ENCODE measurements at places on chromosomes 4 and X.
A peak's percentile ranks its signal among the peaks of the same experiment; 100 is the strongest.

- DNase-seq = no peak
Observed at GRCh38 chr4:102563000-102563399, 61.8 kb downstream of the NFKB1 start.

GRCh38 chr4:152684587-152684986 is 4.8 kb upstream of the TMEM154 start:
- DNase-seq = no peak

GRCh38 chr4:41257257-41257901 is 651 bp downstream of the UCHL1 start:
- peak; percentile 17 for DNase-seq

GRCh38 chr4:3192188-3192587 is 56.8 kb upstream of the MSANTD1 start:
- DNase-seq = no peak

DNA sequence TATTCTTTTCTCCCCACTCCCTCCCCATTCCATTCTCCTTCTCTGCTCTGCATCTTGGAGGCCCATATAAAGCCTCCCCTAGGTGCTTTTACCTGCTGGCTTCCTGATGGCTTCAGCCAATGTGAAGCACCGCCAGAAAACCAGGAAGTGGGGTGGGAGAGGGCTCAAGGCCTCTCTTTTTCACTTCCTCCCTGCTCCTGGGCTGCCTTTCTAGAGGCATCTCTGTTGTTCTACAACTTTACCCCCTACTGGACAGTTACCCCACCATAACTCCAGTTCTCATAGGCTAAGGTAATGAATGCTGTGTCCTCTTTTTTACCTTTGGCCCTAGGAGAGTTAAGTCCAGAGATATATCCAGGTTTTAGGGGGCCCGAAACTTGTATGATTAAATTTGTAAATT is 62.4 kb upstream of the PPARGC1A start:
- no peak for DNase-seq

GRCh38 chr4:93828995-93829819 is 654 bp downstream of the ATOH1 start:
- DNase-seq = no peak

DNA sequence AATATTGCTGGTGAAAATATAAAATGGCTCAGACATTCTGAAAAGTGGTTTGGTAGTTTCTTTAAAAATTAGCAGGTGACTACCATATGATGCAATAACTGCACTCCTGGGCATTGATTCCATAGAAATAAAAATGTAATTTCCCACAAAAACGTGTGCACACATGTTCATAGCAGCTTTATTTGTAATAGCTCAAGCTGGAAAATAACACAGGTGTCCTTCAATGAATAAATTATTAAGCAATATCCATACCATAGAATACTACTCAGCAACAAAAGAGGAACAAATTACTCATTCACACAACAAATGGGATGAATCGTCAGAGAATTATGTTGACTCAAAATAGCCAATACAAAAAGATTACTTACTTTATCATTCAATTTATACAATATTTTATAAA is 893.7 kb upstream of the SLIT2 start:
- no peak for DNase-seq

- DNase-seq = no peak
Observed at GRCh38 chrX:71650333-71650969, 16.9 kb upstream of the LOC101059915 start.

- DNase-seq = no peak
Observed at GRCh38 chr4:40183615-40184411, 13.0 kb upstream of the RHOH start.

GRCh38 chrX:53153581-53153980 is 59.6 kb downstream of the KANTR start:
- no peak for DNase-seq

GRCh38 chr4:7075962-7076695 is 8.3 kb upstream of the GRPEL1 start:
- no peak for DNase-seq

DNA sequence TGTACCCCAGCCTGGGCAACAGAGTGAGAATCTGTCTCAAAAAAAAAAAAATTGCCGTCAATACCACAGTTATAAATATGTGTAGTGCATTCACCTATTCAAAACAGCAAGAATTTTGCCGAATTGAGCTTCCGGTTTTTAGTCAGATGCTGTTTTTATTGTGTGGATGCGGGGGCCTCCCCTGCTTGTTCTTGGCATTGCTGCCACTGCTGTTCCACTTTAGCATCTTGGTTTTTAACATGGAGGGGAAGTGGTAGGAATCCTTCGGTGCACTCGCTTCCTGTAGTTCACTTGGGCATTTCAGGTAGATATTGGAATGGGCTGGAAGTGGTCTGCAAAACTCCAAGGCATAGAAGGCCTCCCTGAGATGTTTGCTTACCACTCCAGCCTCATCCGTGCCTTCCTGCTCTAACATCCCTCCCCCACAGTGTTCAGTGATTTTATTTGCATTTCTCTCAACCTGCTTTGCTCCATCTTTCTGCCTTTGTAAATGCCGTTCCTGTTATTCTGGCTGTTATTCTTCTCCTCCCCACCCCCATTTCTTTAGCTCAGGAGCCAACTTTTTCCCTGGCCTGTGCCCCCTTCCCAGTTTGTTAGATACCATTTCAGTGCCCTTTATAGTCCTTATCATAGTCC is 25.5 kb downstream of the MOB1B start:
- DNase-seq = no peak

DNA sequence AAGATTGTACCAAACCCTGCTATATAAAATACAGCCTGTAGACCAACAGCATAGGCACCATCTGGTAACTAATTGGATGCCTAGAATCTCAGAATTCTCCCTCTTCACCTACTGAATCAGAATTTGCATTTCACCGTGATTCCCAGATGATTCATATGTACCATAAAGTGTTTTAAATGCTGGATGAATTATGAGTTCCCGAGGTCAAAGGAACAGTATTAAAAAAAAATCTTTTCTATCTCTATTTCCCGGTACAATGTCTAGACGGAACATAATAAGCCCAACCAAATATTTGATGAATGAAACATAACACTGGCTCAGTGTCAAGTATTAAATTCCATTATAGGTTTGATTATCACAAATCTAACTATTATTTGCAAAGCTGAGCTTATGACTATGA is 280.0 kb downstream of the ANKRD50 start:
- DNase-seq = no peak

DNA sequence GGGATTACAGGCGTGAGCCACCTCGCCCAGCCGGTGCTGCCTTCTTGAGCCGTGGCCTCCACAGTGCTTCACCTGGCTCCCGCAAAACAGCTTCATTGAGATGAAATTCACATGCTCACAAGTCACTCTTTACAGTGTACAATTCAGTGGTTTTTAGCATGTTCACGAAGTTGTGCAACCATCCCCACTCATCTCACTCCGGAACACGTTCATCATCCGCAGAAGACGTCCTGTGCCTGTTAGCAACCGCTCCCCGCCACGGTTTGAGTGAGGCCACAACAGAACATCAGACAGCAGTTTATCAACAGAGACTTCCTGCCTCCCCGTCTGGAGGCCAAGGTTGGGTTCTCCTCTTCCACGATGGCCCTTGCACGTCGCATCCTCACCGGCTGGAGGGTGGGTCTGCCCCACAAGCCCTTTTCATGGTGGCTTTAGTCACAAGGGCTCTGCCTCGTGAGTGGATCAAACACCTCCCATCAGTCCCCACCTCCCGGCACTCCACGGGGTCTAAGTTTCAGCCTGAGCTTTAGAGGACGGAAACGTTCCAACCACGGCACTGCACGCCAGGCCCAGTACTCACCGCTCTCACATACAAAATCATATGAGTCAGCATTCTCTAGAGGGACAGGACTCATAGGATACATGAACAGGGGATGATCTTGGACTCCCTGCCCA is 29.6 kb upstream of the SPON2 start:
- no peak for DNase-seq

GRCh38 chr4:76310683-76311082 is 4.2 kb downstream of the STBD1 start:
- no peak for DNase-seq

GRCh38 chrX:7085879-7086278 is 61.6 kb upstream of the STS start:
- DNase-seq = no peak

GRCh38 chr4:94352163-94352562 is 9.5 kb upstream of the HPGDS start:
- no peak for DNase-seq

- DNase-seq = no peak
Observed at GRCh38 chrX:30821116-30821515, 67.9 kb downstream of the TAB3 start.

GRCh38 chrX:77977518-77977917 is 8.1 kb upstream of the PGAM4 start:
- no peak for DNase-seq

DNA sequence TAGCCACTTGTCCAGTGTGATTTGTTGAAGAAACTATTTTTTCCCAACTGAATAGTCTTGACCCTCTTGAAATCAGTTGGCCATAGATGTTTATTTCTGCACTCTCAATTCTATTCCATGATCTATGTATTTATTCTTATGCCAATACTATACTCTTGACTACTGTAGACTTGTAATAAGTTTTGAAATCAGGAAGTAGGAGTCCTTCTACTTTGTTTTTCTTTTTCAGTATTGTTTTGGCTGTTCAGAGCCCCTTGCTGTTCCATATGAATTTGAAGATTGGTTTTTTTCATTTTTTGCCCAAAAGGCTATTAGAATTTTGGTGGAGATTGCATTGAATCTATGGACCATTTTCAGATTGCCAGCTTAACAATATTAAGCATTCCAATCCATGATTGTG is 10.2 kb downstream of the SAP30 start:
- no peak for DNase-seq

DNA sequence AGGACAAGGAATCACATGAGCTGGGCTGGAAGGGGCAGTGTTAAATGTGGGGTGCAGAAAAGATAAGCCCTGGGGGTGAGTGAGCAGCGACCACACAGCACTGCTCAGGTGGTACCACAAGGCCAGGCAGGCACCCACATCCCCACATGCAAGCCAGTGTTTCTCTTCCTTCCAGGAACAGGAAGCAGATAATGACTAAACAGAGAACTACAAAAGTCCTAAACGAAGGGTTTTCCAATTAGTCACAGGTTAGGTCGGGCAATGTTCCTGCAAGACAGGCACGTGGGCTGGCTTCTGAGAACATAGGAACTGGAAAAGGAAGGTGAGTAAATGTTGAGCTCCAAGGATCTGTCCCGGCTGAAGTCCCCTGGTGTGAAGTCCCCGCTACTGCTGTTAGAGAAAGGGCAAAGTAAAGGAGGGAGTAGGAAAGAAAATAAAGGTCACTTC is 19.5 kb downstream of the RELL1 start:
- no peak for DNase-seq

DNA sequence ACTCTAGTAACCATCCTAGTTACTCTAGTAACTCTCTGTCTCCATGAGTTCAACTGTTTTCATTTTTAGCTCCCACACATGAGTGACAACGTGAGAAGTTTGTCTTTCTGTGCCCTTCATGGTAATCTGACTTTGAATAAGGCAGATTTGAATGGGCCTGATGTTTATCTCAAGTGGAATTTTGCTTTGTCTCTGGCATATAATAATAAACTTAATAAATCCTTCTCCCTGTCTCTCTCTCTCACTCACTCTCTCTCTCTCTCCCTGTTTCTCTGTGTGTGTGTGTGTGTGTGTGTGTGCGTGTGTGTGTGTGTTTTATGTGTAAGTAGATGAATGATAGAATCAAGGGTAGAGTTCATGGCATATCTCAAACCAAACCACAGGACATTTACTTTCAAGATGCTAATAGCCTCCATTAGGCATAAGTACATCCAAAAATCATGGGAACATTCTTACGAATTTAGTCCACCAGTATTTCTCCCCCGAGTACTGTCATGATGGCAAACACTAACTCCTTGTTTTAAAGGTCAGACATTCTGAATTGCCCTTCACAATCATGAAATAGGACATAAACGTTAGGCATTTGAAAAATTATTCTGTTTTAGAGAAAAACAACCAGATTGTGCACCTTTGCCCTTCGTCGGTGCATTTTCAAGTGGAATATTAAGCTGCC is 193.1 kb downstream of the SPATA18 start:
- no peak for DNase-seq

DNA sequence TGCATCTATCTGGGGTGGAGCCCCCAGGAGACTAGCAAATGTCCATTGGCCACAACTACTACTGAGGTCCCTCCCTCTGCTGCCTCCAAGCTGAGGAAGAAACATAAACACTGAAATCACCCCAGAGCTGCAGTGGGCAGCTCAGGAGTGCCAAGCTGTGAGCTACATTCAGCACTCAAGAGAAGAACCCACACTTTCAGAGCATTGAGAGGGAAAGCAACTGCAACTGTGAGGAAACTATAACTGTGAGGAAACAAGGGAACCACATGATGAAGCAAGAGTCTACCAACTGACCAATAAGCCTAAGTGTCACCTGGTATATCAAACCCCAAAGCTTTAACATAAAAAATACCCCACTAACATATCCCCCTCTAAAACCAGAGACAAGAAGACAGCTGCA is 373.5 kb upstream of the TACR3 start:
- no peak for DNase-seq

DNA sequence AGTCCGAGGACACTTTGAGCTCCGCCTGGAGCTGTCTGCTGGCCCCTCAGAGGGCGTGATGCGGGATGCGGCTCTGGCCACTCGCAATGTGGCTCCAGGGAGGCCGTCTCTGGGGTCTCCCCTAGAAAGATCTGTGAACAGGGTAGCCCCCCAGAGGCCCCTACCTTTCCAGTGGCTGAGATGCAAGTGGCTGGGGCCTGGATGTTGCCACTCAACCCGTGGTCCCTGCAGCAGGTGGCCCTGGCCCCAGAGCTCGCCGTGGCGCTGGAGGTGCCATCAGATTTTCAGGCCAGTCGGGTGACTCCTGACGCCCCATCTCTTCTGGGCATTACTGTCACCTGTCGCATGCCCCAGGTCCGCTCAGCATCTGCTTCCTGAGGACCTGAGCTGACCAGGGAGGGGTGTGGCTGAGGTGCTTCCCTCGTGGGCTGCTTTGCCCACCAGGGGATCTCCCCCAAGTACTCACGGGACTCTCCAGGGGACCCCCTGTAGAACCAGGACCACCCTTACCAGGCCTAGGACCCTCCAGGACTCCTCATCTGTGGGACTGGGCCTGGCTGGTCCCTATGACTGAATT is 102.1 kb upstream of the LRPAP1 start:
- DNase-seq = no peak

GRCh38 chr4:54958236-54958635 is 167.2 kb downstream of the KDR start:
- DNase-seq = no peak

DNA sequence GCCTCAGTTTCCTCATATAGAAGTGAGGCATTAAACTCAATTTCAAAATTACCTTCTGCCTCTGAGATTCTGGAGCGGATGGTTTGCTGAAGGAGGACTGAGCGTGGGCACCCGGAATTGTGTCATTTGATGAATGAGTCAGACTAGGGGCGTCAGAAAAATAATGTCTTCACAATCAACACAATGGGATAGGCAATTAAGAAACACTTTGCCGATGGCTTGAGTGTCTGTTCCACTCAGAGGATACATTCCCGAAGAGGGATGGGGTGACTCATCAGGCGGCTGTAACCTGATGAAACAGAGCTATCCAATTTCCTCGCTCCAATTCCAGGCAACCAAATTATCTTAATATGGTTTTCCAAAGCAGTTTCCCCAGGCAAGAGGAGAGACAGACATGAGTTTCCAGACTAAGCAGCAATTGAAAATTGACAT is 1.2 kb upstream of the CHRNA9 start:
- DNase-seq = no peak

- DNase-seq = no peak
Observed at GRCh38 chrX:13581554-13581953, 12.2 kb downstream of the EGFL6 start.

GRCh38 chrX:129594781-129595180 is 54.7 kb downstream of the OCRL start:
- DNase-seq = no peak

Measured in NCI-H1694 treated with DMSO at 0.1 percent for 48 hours (cell line).